DMS153 (cell line): ENCODE measurements at places on chromosomes 16 and 17.

- DNase-seq: no peak
These were observed 15.2 kb upstream of the CA4 start for GRCh38 chr17:60134396-60135150.

DNA sequence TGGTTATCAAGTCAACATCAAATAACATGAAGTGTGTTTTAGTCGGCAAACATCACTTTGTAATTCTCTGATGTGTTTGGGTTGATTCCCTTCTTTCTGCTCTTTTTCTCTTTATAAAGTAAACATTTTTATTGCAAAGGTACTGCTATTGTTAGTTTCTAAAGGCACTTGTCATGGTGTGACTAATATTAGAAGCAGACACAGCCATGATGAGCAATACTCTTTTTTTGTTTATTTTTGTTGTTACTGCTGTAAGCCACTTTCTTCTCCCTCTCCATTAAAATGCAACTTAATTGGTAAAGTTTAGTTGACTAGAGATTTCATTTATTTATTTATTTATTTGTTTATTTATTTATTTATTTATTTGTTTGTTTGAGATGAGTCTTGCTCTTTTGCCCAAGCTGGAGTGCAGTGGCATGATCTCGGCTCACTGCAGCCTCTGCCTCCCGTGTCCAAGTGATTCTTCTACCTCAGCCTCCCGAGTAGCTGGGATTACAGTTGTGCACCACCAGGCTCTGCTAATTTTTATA lies 424.7 kb downstream of the WWOX start:
- DNase-seq: no peak

DNA sequence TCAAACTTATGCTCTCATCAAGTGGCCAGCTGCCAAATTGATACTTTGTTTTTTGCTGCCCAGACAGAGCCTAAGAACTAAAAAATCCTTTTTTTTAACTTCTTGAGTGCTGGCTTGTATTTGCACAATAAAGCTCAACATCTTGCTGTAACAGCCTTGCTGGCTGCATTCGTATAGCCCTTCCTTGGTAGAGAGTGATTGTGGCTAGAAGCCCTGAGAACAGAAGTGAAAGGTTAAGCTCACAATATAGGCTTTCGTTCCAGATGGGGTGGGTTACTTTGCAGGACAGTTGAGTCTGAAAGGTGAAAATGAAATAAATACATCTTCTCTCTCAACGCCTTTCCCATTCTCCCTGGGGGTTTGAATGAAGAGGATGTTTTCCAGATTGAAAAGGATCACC lies 278.8 kb downstream of the HS3ST3B1 start:
- no peak for DNase-seq

GRCh38 chr16:30767767-30768465 lies 5.8 kb downstream of the RNF40 start:
- DNase-seq: no peak

DNA sequence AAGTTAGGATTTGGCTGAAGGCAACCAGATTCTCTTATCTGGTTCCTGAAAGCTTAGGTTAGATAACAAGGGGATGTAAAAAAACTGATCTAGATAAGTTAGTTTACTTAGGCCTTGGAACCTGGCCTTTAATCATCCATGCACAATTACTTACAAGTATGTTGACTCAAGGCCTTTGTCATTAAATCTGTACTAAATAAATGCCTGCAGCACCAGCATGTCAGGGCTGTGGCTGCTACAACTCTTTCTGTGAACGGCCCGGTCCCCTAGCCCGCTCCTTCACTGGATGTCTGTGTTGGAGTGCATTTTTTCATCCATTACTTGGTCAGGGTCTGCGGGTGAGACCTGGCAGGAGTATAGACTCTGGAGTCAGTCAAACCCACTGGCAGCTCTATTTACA lies 48.4 kb upstream of the ALDH3A1 start:
- DNase-seq: no peak

- DNase-seq: no peak
These were observed 15.0 kb downstream of the RIPOR1 start for GRCh38 chr16:67543582-67543981.

DNA sequence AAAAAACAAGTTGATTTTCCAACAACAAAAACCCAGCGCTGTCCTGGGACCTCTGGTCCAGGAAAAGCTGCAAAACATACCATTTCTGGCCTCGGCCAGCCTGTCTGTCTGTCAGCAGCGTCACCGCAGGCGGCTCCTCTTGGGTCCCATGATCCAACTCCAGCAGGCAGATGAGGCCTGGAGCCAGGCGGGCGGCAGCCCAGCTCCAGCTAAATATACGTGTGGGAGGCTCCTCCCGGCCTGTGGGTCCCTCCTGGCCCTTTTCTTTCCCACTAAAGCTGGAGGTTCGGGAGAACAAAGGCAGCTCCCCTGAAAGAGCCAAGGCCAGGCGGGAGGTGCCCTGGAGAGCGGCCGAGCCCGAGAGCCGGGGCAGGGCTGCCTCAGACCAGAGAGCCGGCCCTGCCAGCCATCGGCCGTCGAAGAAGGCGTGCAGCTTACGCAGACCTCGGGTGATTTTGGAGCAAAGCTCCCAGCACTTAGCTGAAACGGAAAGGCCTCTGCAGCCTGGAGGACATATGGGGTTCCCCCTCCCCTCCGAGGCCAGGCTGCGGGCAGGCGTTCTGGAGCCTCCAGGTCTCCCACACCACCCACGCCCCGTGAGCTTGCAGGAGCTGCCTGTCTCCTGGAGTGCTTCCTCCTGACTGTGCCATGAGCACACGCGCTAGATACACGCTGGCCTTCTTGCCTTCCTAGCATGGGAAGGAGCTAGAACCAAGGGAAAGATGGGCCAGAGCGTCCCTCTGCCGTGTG lies 19.9 kb upstream of the JPH3 start:
- DNase-seq: no peak

- DNase-seq: no peak
These were observed 22.2 kb downstream of the SEC14L1 start for GRCh38 chr17:77163001-77163400.

DNA sequence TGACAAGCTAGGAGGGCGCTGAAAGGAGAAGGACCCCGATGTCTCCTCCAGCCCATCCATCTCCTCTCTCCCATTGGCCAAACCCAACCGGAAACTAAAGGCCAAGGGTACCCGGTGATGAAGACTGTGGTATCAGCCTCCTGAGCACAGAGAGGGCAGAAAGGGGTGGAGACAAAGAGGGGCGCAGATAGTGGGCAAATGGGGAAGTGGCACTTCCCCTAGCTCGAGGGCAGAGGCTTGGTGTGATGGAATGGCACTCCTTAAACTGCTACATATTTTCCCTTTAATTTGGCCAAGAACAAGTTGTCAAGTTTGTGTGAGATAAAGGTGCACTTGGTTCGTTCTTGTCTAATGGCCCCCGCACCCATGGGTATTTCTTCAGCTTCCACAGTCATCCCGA lies 27.8 kb downstream of the IL4R start:
- no peak for DNase-seq

DNA sequence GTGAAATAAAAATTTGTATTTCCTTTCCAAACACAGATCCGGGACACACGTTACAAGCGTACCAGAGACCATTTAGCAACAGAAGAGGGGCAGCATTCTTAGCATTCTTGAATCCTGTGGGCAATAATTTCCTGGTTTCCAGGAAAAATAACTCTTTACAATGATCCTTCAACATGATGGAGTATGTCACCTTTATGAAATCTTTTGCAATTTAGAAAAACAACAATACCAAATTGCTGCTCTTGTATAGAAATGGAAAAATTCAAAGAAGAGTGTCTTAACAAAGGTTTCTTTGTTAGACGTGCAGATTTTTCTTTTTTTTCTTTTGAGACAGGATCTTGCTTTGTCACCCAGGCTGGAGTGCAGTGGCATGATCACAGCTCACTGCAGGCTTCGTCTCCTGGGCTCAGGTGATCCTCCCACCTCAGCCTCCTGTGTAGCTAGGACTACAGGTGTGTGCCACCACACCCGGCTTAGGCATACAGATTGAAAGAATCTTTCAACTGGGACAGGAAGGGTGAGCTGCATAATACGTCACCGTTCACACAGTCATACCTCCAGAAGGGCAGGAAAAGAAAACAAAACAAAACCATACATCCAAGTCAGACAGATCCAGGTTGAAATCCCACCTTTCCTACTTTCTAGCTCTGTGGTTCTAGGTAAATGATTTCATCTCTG lies 10.8 kb upstream of the GCSH start:
- DNase-seq: no peak

DNA sequence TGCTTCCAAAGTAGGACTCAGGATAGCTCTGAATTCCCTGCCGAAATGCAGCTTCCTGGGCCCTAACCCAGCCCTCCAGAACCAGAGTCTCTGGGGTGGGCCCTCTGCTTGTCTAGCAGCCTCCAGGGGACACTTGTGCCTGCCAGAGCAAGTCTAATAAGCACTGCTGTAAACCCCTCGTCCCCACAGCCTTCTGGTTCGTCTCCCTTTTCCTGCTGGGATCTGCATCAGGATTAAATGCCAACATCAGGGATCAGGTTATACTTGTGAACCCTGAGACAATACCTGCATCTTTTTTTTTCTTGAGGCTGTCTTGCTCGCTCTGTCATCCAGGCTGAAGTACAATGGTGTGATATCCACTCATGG lies 282.0 kb downstream of the SEC14L1 start:
- no peak for DNase-seq

DNA sequence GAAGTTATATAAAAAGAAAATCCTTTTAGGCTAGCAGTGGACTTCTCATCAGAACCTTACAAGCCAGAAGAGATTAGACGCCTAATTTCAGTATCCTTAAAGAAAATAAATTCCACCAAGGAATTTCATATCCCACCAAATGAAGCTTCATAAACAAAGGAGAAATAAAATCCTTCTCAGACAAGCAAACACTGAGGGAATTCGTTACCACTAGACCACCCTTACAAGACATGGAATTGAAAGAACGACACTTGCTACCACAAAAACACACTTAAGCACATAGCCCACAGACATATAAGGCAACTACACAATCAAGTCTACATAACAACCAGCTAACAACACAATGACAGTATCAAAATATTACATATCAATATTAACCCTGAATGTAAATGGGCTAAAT lies 299.2 kb downstream of the TOX3 start:
- DNase-seq: no peak

DNA sequence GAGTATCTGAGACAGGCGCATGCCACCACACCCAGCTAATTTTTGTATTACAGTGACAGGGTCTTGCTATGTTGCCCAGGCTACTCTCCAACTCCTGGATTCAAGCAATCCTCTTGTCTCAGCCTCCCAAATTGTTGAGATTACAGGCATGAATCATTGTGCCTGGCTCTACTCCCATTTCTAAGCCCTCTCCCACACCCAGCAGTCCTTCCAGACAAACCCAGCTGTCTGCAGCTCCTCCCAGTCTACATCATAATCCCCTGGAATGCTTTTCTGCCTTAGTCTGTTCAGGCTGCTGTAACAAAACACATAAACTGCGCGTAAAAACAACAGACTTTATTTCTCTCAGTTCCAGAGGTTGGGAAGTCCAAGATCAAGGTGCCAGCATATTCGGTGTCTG lies 144.5 kb downstream of the GRIN2A start:
- no peak for DNase-seq

DNA sequence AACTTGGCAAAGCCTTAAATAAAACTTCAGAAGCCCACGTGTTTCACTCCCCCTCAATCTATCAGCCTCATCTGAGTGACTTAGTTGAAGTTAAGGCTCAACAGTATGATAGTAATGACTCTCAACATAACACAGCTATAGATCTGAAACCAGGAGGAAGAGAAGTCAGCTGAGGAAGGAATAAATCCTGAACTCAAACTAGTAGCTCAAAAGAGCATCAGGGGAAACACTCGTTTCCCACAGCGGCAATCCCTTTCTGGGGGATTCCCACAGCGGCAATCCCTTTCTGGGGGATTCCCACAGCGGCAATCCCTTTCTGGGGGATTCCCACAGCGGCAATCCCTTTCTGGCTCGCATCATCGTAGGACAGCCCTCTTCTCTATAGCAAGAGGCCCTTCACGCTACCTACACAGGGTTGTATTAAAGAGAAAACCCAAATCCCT lies 56.8 kb downstream of the ZZEF1 start:
- no peak for DNase-seq

GRCh38 chr16:29791845-29792807 lies 1.6 kb downstream of the KIF22 start:
- no peak for DNase-seq

GRCh38 chr17:52128721-52129120 lies 29.8 kb downstream of the CA10 start:
- DNase-seq: no peak
